Stimulated activated CD4-positive, alpha-beta T cell treated with anti-CD3 and anti-CD28 coated beads, Interleukin-1b, Interleukin-23, amount 100 ng/mL, for 1 hour (primary cell): ENCODE measurements at places on chromosomes 2 and 18.

DNA sequence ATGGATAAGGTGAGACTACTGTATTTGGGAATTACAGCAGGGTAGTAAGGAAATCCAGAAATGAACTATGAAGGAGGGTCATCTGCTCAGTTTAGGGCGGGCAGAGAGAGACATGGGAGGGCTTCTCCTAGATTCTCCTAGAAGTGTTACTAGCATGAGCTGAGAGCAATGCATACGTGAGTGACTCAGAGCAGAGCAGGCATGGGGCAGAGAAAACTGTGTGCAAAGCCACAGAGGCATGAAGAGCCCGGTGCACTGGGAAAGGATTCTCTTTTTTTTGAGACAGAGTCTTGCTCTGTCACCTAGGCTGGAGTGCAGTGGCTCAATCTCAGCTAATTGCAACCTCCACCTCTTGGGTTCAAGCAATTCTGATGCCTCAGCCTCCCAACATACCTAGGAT, 116.2 kb downstream of the SOCS6 start:
- no peak for DNase-seq

GRCh38 chr2:415986-416610, 128.2 kb upstream of the ALKAL2 start:
- DNase-seq, result no peak

DNA sequence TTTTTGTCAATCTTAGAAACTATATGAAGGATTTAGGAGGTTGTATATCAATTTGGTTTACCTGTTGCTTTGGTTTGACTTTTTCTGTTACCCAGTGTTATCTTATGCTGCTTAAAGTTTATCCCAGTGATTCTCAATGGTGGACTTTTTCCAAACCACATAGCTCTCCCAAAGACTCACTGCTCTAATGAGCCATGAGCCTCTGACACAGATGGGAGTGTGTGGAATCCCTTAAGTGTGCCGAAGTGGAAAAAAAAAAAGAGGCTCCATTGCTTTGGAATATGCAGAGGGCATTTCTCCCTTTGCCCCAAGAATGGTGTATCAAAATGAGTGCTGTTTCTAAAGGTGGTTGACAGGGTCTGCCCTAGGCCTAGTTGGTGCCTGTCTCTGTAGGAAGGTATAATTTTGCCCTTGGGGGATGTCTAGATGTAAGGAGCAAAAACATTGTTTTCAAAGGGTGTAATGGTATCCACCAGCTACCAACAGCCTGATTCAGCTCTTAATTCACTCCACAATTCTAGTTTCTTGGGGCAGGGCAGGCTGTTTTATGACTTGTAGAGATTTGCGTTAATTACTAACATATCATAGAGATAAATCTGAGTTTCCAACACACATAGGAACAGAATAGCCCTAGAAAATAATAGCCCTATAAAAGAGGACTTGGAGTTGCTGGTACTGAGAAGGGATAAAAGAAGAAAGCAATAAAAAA, 64.3 kb upstream of the CYP26B1 start:
- no peak for DNase-seq

GRCh38 chr2:152611458-152612231, 105.6 kb downstream of the PRPF40A start:
- DNase-seq, result no peak

GRCh38 chr2:85801871-85802270, 48.1 kb downstream of the ATOH8 start:
- DNase-seq, result no peak

GRCh38 chr2:14881651-14882327, 249.3 kb downstream of the LRATD1 start:
- DNase-seq, result no peak

- DNase-seq, result no peak
Measured at GRCh38 chr18:69205925-69206324, 194.8 kb upstream of the DOK6 start.

GRCh38 chr18:58639751-58640427, 11.0 kb upstream of the ALPK2 start:
- DNase-seq, result no peak

- DNase-seq, result no peak
Measured at GRCh38 chr18:76459687-76460350, 35.2 kb downstream of the ZNF516 start.
